ENCODE measurements at places on chromosomes 6 and 20.
A peak's percentile ranks its signal among the peaks of the same experiment; 100 is the strongest.

DNA sequence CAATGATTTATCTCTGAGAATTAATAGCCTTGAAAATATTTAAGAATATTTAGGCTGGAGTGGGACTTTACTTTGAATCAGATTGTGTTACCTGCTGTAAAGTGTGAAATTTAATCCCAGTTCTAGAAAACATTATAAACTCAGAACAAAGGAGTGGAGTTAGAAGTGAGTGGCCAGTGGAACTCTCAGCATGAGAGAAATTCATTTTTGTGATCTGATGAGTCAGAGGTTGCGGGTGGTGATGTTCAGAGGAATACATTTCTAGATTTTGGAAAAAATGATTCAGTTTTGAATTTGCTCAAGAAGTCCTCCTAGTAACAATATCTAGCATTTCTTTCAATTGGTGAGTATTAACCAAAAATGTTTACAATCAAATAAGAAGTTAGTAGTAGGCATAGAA, 167.5 kb downstream of the ZFAND3 start:
- DNase-seq: no peak

DNA sequence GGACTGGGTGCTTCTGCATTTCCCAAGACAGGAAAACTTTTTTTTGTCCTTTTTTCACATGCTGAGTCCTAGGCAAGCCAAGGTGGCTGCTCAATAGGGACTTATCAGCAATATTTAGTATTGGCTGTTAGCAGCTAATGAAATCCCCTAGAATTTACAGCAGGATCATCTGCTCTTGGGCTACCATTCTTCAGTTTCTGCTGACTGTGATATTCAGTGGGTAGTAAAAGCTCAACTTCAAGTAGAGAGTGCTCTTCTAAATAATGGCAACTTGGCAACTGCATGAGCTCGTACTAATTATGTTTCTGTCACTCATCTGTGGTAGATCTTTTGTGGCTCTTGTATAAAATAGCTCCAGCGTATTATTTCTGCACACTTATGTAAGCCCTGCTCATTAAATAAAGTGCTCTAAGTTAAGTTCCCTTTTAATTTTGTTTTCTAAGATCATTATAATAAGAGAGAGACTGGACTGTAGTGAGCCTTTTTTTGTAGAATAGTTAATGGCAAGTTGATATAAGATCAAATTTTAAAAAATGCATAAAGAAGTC, 110.3 kb downstream of the SLC35F1 start:
- DNase-seq: no peak

- DNase-seq: no peak
These were observed 356.2 kb downstream of the GJA1 start for GRCh38 chr6:121791396-121792315.

DNA sequence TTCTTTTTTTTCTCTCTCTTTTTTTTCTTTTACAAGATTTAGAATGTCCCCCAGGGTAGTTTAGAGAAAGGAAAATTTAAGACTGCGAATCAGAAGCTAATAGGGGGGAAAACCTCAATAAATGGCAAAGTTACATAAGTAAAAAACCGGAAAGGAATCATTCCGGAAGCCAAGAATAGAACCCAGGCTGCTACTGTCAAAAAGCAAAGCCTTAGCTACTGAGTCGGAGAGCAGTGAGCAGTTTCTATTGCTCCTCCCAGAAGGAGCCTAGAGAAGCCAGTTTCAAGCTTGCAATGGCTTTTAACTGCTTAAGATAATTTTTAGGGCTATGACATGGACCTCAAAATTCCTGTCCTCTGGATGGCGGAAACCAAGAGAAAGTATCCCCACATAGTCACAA, 31.6 kb downstream of the SAMD5 start:
- DNase-seq: no peak

DNA sequence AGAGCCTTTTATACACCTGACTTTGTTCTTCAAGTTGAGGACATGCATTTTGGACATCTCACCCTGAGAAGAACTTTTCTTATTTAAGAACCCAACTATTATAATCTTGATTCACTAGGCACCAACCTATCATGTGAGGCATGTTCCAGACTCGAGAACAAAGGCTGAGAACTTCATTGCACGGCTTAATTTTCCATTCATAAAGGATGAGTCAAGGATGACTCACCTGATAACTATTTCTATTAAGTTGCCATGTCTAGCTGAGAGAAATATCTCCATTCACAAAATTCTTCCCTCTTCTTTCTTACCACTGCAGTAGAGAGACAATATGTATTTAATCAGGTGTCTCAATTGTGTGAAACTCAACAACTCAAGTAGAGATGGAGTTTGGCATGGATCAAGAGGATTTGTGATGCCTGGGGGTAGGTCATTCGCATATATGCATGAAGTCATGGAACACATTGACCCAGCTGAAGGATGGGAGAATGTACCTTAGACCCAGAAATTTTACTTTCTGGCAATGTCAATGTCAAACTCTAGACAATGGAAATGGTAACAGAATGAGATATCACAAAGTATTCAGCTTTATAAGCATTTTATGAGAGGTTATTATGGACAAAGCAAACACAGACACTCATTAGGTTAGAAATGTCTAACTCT, 208.7 kb upstream of the PRND start:
- DNase-seq: peak; percentile 79

GRCh38 chr20:17024513-17025119, 202.2 kb upstream of the PCSK2 start:
- DNase-seq: no peak

- no peak for DNase-seq
These were observed 125.0 kb downstream of the C6orf118 start for GRCh38 chr6:165184192-165184979.

DNA sequence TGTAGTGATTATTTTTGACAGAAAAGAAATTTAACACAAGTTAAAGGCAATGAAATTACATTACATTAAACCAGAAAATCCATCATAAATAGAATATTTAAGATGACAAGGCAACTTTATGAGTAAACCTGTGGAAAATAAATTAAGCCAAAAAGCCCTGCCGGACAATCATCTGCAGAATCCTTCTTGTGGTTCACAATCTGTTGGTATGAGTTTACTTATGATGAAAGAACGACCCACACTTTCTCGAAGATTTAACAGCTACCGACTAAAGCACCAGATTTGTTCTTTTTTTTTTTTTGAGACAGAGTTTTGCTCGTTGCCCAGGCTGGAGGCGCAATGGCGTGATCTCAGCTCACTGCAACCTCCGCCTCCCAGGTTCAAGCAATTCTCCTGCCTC, 21.4 kb downstream of the HDAC2 start:
- DNase-seq: no peak

DNA sequence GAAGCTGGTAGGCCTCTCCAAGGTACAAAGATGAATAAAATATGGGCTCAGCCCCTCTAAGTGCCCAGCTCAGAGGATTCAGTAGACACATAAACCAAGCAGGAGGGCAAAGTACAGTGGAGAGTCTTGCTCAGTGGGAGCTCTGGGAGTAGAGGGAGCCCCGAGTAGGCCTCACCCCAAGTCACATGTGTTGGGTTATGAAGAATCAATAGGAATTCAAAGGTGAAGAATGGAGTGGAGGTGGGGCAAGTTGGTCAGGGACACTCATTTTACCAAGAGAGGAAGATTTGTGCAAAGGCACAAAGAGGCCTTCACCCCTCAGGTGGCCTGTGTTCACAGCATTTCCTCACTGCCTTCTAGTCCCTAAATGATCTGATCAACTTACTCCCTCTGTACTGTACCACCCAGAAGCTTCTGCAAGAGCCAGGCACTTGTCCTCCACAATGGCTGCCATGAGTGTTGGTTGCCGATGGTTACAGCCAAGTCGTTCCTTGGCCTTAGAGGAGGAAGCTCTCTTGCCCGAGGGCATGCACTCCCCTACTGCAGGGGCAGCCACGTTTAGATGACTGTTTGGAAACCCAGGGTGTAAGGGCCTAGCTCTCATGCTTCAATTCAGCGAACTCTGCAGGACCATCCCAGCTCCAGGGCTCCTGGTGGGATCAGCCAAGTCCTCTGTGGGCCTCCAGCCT, 6.7 kb upstream of the CDKN1A start:
- DNase-seq: no peak

Data from keratinocyte (primary cell).